ENCODE measurements at places on chromosomes 11 and 22. TPM values are rescaled to one million over a fixed set of nuclear protein-coding genes. Genes with fewer than 3 reads are reported as not detected.

MMP8 gene
- total RNA-seq = not detected

SYT13 gene
- total RNA-seq = 8.9 TPM

FGF19 gene
- total RNA-seq = 0.08 TPM

IFITM2 gene
- 60.1 TPM for total RNA-seq

MRGPRE gene
- 0.10 TPM for total RNA-seq

SOX6 gene
- total RNA-seq = not detected

SIK2 gene
- 6.3 TPM for total RNA-seq

ENTHD1 gene
- not detected for total RNA-seq

OR4C15 gene
- total RNA-seq = not detected

TBX10 gene
- total RNA-seq = not detected

ZP1 gene
- total RNA-seq = 0.58 TPM

CARD10 gene
- total RNA-seq = 40.8 TPM

KRTAP5-10 gene
- total RNA-seq = not detected

KBTBD3 gene
- total RNA-seq = 0.89 TPM

IFITM1 gene
- 0.52 TPM for total RNA-seq

KREMEN1 gene
- total RNA-seq = 2.5 TPM

HARBI1 gene
- total RNA-seq = 4.7 TPM

IGLL5 gene
- not detected for total RNA-seq

LRRC10B gene
- total RNA-seq = 0.10 TPM

TIGD3 gene
- 0.86 TPM for total RNA-seq

SPINDOC gene
- 37.9 TPM for total RNA-seq

ELMOD1 gene
- 0.34 TPM for total RNA-seq

HBG2 gene
- total RNA-seq = not detected

SBF2 gene
- total RNA-seq = 13.3 TPM

MLC1 gene
- not detected for total RNA-seq

AIFM3 gene
- 3.4 TPM for total RNA-seq

CATSPER1 gene
- 2.1 TPM for total RNA-seq

MN1 gene
- total RNA-seq = 3.0 TPM

SLC22A6 gene
- total RNA-seq = not detected

LTBP3 gene
- 110 TPM for total RNA-seq

PRR33 gene
- total RNA-seq = not detected

RASSF10 gene
- total RNA-seq = 10.7 TPM

PGM2L1 gene
- 18.2 TPM for total RNA-seq

OR10A2 gene
- not detected for total RNA-seq

TMEM191C gene
- 1.0 TPM for total RNA-seq

OR52H1 gene
- not detected for total RNA-seq

UPB1 gene
- total RNA-seq = not detected

NLRP14 gene
- not detected for total RNA-seq

ART1 gene
- not detected for total RNA-seq

All from A549 treated with DMSO at 1 μM for 4 hours (cell line).